ENCODE measurements at places on chromosomes 12 and 14.

DNA sequence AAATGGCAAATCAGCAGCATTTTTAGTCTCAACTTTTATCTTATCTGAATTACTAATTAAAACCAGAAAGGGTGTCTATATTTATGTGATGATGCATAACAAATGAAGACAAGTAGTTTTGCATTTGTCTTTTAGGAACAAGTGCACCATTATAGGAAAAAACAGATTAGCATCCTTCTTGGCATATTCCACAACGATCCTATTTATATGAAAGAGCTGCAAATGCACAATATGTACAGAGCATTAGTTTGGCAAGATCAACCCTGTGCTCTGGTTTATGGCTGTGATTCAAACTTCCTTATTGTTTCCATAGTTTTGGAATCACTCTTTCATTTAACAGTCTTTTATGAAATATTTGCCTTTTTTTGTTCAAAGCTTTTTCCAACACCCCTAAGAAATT, 486.8 kb downstream of the KCNH5 start:
- DNase-seq, result no peak

DNA sequence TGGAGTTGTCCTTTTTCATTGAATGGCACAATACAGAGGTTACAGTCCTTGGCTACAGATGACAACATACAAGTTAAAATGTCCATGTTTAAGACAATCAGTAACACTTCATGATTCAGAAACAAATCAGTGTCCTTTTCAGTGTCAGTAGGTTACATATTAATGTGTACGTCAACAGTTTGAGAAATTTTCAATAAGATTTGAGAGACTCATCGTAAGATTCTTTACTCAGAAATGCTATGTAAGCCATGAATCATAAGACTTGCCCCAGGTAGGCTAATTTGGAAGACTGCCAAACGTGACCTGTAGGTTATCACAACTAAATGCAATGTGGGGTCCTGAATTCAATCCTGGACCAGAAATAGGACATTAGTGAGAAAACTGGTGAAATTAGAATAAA, 3.5 kb downstream of the RDH12 start:
- DNase-seq, result no peak

DNA sequence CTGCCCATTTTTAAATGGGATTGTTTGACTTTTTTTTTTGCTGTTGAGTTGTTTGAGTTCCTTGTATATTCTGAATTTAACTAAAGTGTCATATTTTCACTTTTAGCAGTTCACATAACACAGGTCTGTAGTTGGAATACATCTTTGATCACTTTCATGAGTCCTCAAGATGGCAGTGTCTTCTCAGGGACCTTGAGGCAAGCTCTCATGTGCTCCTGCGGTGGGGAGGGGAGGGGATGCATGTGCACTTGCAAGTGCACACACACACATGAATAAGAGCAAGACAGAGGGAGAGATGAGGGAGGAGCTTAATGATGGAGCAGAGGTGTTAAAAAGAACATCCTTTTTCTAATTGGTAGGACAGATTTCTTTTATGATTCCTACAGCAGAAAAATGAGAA, 291.4 kb upstream of the OR4E1 start:
- peak; percentile 37 for DNase-seq

- no peak for DNase-seq
Measured at GRCh38 chr12:131755305-131756113, 44.6 kb downstream of the SFSWAP start.

GRCh38 chr12:11748903-11749302, 99.4 kb downstream of the ETV6 start:
- DNase-seq, result no peak

DNA sequence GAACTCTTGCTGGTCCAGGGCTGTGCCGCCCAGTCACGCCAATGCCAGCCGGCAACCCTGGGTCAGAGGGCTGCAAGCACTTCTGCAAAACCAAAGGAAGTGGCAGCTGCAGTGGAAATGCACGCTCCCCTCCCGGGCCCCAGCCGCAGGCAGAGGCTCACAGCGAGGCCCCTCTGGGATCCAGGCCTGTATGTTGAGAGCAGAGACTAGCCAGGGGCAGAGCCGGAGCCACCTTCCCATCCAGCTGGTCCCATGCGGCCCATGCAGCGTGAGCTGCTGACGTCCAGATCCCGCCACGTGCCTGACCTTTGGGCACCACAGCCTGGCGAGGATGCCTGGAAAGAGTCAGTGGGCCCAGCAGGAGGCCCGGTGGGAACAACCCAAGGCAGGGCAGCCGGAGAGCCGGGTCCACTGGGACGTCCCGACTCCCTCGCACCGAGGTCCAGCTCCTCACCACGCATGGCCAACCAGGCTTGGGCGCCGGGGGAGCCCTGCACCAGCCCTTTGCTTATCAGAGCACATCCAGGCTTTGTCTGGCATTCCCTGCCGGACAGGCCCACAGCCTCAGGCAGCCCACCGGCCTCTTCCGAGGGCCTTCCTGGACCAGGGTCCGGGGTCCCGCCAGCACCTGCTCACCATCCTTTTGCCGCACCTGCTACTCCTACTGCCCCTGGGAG, 4.3 kb downstream of the GPR132 start:
- DNase-seq, result peak; percentile 37

DNA sequence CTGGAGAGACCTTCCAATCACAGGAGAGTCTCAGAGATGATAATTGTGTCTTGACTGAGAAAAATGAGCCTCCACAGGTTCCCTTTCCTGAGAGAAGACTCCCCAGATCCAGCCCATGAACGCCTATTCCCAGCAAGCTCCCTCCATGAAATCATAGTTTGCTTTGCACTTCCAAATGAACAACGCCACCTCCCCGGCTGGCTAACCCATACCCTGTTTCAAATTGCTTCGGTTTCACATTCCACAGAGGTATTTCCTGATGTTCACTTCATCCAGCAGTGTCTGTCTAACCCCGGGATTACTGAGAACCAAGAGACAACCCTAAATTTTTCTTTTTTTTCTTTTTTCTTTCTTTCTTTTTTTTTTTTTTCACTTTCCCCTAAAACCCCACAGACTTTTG, 124.1 kb upstream of the RFLNA start:
- no peak for DNase-seq

DNA sequence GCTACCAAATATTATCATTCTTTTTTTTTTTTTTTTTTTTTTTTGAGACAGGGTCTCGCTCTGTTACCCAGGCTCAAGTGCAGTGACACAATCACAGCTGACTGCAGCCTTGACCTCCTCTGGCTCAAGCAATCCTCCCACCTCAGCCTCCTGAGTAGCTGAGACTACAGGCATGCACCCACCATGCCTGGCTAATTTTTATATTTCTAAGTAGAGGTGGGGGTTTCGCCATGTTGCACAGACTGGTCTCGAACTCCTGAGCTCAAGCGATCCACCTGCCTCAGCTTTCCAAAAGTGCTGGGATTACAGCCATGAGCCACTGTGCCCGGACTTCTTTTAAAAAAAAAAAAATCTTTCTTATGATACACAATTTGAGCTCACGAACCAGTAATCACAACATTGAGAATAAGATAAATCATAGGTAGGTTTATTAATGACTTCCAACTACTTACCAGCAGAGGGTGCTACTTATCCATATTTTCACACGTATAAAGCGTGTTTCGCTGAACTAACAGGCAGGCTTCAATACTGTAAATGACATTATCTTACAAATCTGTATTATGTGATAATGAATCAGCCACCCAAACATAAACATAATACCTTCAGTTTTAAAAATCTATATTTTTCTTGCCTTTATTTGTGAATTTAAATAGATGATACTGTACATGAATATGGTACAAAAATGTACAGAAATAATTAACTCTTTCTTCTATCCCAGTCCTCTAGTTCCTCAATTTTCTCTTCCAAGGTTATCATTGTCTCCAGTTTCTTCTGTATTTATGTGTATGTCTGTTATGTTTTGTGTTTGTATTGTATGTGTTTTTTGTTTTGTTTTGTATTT, 42.5 kb upstream of the BCAT1 start:
- no peak for DNase-seq

DNA sequence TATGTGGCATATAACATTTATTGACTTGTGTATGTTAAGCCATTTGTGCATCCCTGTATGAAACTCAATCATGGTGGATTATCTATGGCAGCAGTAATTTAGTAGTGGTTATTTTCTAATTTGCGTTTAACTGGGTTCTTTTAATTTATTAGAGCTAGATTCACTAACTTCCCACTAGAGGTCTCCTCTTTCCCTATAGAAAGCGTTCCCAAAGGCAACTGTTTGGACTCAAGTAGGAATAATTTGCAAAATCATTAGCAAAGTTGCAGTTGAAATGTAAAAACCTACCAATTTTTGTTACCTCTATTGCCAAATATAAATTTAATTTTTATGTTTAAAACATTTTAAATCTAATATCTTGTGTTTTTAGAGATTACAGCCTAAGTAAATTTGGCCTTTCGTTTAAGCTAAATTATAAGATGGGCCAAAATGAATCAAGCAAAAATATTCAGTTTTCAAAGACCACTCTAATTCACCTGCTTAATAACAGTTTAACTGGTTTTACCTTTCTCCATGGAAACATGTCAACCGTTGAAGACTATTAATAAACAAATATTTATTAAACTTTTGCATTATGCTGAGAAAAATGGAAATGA, 6.0 kb downstream of the DMAC2L start:
- DNase-seq, result no peak

GRCh38 chr12:109239179-109239578, 69.9 kb downstream of the FOXN4 start:
- no peak for DNase-seq

DNA sequence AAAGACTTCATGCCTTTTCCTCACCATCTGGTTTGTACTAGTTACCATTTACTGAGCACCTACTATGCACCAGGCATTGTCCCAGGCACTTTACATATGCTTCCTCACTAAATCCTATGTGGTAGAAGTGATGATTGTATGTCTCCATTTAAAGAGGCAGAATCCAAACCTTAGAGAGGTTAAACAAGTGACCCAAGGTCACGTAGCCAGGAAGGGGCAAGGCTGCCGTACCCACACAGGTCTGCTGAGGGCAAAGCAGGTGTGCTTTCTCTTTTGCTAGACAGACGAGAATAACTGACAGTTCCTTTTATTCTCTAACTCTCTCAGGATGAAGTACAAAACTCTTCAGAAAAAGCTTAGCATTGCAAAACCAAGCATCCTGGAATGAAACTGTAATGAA, 235.2 kb upstream of the SRRM4 start:
- no peak for DNase-seq

GRCh38 chr12:107475900-107476299, 209.7 kb upstream of the PWP1 start:
- no peak for DNase-seq

- DNase-seq, result no peak
Measured at GRCh38 chr14:59454139-59454538, 11.0 kb downstream of the GPR135 start.

DNA sequence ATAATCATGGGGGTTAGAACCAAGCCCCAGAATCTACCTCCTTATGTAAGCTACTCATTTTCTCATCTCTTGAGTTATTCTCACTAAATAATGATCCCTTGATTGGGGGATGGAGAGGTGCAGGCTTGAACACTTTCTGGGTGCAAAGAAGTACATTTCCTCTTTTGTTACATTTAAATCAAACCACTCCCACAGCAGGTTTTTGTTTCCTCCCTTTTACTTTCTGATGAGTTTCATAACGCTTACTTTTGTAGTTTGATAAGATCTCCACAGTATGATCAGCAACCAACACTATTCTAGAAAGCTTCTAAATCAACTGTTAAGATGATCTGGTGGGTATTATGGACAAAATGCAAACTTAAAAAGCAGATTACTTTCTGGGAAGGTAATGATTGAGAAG, 20.5 kb downstream of the VCPKMT start:
- no peak for DNase-seq

GRCh38 chr12:79162948-79163347, 298.4 kb downstream of the SYT1 start:
- DNase-seq, result no peak

GRCh38 chr12:54683398-54683797, 35.2 kb upstream of the DCD start:
- no peak for DNase-seq

DNA sequence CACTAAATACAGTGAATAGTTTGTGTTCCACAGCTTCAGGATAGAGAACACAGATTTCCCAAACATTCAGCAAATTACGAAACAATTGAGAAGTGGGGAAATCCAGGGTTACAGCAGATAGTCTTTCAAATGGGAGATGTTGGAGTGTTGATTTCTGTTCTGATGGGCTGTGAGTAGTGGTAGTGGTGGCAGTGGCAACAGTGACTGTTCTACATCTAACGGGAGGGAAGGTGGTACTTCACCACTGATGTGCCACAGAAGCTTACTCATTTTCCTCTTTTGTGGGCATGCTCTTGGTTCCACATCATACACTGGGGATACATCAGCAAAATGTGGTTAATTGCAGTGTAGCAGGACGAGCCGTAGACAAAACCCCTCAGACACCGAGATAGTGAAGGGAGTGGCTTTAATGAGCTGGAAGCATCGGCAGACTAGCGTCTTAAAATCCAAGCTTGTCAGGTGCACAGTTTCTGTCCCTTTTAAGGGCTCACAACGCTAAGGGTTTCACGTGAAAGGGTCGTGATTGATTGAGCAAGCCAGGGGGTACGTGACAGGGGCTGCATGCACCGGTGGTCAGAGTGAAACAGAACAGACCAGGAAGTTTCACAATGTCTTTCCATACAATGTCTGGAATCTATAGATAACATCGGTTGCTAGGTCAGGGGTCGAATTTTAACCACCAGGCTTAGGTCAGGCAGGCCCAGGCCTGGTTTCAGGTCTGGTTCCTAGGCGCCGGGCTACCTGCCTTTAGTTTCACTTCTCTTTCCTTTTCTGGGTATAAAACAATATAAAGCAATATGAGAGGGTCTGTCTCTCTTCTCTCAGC, 330.6 kb upstream of the FBXO33 start:
- DNase-seq, result no peak
